Stimulated activated naive CD8-positive, alpha-beta T cell treated with anti-CD3 and anti-CD28 coated beads, Interleukin-15, Interleukin-2, amounts not matched to agents 100 U/mL and 50 U/mL, for 24 hours (primary cell): ENCODE measurements at places on chromosomes 7 and 10.

- DNase-seq = no peak
Observed at GRCh38 chr10:85794553-85794952, 572.0 kb downstream of the GRID1 start.

DNA sequence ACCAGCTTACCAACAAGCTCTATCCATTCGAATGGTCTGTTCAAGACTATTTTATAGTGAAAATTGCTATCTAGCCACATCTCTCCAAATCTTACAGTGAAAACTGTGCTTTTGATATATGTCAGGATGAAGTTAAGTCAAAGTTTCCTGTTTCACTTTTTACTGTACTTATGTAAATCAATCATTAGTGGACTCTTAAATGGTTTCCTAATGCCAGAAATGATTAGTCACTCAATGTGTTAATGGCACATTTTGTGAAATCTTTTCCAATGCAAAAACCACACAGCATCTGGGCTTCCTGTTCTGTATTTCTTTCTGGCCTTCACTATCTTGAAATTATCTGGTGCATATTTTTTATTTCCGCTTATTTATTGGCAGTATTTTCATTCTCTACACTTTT, 87.3 kb upstream of the STEAP1B start:
- DNase-seq = no peak

- DNase-seq = peak; percentile 72
Observed at GRCh38 chr10:70458329-70459060, 17.0 kb upstream of the NODAL start.

DNA sequence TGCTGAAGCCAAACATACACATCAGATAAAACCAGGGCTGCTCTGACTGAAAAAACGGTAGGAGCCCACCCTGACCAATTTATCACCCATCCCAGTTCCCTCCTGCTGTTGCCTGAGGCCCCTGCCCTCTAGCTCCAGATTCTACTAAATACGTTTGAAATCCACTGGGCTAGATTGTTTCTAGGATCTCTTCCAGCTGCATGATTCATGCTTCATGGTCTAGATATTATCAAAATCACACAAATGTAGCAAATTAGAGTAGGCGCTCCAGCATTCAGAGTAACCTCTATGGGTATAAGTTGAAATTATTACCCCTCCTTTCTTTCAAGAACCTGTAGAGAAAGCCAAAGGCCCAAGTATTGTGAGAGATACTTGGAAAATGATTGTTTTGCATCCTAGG, 151.2 kb upstream of the FAM13C start:
- DNase-seq = no peak

DNA sequence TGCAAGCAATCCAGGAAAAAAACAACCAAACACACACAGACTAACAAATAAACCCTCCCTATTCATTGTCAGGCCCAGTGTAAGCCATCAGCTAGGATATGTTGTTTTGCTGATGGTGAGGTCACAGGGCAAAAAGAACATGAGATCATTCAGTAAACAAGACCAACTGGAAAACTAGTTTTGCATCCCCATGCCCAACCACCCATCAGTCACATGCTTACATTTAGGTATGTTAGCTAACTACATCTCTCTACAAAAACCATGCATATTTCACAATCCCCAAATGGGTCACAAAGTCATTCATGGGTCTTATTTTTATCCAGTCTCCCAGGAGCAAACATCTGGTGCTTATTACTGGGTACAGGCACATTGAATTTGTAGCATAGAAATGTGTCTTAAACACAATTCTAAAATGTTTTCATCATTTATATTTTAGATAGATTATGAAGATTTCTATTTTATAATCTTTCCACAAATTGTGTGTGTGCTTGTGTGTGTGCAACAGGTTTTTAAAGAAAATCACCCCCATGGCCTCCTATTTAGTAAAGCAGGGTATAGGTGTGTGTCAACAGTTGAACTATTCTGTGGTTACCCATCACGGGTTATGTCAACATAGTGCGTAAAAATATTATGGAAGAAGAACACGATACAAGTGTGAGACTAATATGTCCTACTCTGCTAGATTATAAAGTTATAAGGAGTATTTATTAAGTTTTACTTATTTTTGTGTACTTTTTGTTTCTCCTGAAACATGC, 103.8 kb upstream of the AKR1E2 start:
- DNase-seq = no peak
